ENCODE measurements at places on chromosomes 4 and X. TPM values are rescaled to one million over a fixed set of nuclear protein-coding genes. Genes with fewer than 3 reads are reported as not detected.

DNA sequence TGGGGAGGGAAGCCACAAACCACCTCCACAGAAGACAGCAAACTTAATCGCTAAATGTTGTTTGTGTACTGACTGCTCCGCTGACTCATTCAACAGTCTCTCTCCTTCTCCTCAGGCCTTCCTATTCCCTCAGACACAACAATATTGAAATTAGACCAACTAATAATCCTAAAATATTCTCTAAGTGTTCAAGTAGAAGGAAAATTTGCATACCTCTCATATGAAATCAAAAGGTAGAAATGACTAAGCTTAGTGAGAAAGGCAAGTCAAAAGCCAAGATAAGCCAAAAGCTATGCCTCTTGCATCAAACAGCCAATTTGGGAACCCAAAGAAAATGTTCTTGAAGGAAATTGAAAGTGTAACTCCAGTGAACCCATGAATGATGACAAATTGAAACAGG is 75.7 kb upstream of the ARHGAP24 start:
- no peak for DNase-seq

DNA sequence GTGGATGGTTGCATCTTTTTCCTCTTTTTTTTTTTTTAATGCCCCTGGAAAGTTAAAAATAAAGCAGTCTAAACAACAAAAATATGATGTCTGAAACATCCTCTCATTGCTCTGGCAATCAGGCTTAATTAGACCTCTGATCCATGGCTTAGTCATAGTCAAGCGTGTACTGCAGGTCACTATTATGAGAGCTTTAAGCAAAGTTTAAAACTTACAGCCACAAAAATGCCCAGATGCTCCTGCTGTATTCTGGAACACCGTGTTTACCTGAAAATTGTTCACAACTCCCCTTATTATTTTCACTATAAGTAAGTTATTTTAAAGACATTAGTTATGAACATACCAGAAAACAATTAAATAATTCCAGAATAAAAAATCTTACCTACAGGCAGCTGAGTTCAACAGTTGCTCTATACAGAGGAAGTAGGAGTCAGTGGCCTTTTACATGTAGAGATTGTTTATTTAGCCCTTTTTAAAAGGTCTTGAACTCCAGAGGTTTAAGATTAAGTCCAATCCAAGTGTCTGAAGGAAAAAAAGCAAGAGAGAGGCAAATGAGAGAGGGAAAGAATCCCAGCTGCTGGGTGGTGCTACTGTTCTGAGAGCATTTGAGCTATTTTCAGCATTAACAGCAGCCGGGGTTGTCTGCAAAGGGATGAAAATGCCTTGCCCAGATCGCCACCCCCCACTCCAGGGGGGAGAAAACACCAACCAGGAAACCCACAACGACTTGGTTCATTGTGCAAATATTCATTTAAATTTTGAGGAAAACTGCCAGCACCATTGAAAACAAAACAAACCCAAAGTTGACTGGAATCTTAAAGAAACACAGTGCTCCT is 36.9 kb downstream of the SORBS2 start:
- DNase-seq = no peak

DNA sequence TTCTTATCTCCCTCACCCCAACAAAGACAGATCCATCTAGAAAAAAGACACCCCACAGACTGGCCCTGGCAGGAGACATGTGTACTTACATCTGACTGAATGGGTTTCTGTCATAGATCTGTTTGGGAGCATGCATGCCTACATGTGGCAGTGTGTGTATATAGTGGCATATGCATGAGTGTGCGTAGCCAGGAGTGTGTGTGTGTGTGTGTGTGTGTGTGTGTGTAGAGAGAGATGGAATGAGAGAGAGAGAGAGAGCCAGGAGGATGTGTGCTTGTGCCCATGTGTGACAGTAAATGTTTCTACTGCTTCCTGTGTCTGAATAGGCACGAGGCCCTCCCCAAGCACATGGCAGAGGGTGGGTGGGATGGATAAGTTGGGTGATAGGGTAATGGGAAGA is 37.1 kb downstream of the EFNB1 start:
- no peak for DNase-seq

NPFFR2 gene
- polyA plus RNA-seq = not detected

- peak; percentile 38 for DNase-seq
Observed at GRCh38 chr4:91471280-91471679, 832.5 kb upstream of the GRID2 start.

GRCh38 chrX:11540532-11541377 is 125.0 kb downstream of the ARHGAP6 start:
- peak; percentile 45 for DNase-seq

SHISA3 gene
- polyA plus RNA-seq = 20.3 TPM

GRCh38 chrX:5644776-5645175 is 583.9 kb downstream of the NLGN4X start:
- DNase-seq = no peak

DNA sequence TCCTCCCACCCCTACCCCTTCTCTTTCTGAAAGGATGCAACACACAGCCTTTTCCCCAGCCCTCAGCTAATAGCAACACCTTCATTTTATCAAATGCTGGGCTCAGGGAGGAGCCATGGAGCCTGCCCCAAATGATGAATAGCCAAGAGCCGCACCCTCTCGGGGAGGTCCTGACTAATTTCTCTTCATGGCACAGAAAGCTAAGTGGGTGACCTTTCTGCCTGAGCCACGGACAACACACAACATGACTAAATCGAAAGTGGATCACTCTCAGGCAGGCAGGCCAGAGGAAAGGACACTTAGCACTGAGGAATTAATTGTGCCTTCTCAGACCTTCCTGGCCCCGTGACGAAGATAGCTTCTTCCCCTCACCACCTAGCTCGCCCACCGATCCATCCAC is 165.1 kb upstream of the RAI2 start:
- DNase-seq = no peak

GRCh38 chr4:34973650-34974312 is 1270.5 kb downstream of the ARAP2 start:
- no peak for DNase-seq

PDHA2 gene
- polyA plus RNA-seq = not detected

GRCh38 chrX:77894921-77895886 is at the start of gene MAGT1:
Gene MAGT1 (minus strand): TSS chrX:77895435. CDS start chrX:77895410, 25 bp downstream.
- DNase-seq = peak; percentile 98

LDOC1 gene
- 52.8 TPM for polyA plus RNA-seq

GRCh38 chrX:22406201-22406737 is 133.6 kb downstream of the CBLL2 start:
- no peak for DNase-seq

- no peak for DNase-seq
Observed at GRCh38 chr4:149077181-149077580, 635.0 kb upstream of the NR3C2 start.

DNA sequence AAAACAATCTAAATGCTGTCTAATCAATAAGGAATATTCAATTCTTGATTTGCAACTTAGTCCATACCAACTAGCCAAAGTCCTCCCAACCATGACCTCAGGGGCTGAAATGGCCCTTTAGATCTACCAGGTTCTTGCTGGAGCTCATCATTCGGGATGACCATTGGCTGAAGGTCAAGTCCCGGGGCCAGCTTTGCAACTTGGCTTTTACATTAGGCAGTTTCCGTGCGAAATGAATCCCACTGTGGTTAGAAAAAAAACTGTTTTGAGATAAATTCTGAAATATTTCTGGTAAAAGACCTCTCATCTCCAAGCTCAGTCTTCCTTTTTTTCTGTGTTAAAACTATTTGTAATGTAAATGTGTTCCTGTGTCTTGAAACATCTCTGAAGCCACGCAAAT is 178.6 kb downstream of the TENM3 start:
- no peak for DNase-seq

DNA sequence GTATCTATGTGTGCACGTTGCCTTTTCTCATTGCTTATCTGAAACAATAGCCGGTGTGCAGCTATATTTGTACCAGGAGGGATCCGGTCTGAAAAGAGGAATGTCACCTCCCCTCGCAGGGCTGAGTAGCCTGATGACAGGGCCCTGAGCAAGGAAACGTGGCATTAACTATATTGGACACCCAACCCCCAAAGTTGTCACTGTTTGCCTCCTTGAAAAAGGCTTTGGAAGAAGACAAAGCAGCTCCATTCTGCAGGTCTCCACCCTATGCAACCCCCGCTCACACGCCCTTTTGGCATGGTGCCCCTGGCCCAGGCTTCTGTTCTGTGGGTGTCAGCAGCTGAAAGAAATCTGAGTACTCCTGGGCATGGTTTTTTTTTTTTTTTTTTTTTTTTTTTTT is 8.2 kb downstream of the PRRG3 start:
- DNase-seq = no peak

PASD1 gene
- not detected for polyA plus RNA-seq

- DNase-seq = no peak
Observed at GRCh38 chrX:4710618-4711433, 997.4 kb upstream of the PRKX start.

GRCh38 chrX:9310616-9311015 is 154.2 kb upstream of the TBL1X start:
- no peak for DNase-seq

DNA sequence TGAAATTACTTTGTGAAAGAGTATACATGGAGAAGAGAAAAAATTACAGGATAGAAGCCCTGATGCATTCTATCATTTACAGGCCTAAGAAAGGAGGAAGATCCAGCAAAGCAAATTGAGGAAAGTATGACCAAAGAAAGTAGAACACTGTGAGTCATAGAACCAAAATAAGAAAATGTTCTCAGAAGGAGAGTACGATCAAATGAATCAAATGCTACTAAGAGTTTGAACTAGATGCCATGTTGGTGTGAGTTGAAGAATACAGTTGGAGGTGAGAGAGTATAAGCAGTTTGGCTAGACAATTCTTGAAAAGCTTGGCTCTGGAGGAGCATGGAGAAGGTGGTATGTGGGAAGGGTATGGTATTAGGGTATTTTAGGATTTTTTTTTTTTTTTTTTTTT is 161.8 kb downstream of the RPA4 start:
- DNase-seq = no peak

DNA sequence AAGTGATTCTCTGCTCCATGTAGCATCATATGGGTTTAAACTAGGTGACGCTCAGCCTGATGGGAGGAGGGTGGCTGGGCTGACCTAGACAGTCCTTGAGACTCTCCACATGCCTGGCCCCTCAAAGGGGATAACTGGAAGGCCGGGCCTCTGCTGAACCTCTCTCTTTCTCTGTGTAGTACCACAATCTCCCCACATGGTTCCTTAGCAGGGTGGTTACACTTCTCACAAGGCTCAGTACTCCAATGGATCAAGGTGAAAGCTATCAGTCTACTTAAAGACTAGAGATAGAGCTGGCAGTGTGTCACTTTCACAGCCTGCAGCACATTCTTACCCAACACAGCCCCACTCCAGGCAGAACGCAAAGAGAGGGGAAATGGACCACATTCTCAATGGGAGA is 80.4 kb downstream of the LDB2 start:
- no peak for DNase-seq

FATE1 gene
- polyA plus RNA-seq = 0.52 TPM

DNA sequence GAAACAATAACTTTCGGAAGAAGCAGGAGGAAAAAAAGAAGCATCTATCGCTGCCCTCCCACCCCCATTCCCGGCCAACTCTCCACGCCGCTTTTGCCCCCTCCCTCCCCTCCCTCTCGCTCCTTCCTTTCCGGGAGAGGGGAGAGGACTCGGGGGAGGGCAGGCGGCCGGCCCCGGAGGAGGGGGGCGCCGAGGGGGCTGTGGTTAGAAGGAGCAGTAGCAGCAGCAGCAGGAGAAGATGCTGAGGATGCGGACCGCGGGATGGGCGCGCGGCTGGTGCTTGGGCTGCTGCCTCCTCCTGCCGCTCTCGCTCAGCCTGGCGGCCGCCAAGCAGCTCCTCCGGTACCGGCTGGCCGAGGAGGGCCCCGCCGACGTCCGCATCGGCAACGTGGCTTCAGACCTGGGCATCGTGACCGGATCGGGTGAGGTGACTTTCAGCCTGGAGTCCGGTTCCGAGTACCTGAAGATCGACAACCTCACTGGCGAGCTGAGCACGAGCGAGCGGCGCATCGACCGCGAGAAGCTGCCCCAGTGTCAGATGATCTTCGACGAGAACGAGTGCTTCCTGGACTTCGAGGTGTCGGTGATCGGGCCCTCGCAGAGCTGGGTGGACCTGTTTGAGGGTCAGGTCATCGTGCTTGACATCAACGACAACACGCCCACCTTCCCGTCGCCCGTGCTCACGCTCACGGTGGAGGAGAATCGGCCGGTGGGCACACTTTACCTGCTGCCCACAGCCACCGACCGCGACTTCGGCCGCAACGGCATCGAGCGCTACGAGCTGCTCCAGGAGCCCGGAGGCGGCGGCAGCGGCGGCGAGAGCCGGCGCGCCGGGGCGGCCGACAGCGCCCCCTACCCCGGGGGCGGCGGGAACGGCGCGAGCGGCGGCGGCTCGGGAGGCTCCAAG is 1.3 kb downstream of the PCDH7 start:
- peak; percentile 56 for DNase-seq

GRCh38 chr4:141465171-141465570 is 171.2 kb upstream of the IL15 start:
- peak; percentile 30 for DNase-seq

GRCh38 chr4:42482516-42483327 is 85.4 kb downstream of the SHISA3 start:
- no peak for DNase-seq

DNA sequence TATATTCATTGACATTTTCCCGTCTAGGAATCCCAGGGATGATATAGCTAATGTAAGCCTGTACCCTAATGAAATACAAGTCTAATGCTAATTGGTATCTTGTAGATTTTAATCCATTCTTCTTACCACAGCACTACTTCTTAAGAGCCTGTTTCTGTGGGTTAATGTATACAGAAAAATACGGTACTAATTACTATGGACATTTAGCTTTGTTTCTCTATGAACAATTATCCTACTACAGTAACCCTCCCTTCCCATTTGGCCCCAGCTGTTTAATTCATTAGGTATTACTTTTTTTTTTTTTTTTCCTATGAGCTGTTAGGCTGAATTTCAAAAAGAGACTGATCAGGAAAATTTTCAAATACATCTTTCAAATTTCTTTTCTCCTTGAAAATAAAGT is 245.1 kb upstream of the SLC7A11 start:
- DNase-seq = no peak

GRCh38 chr4:15479913-15480185 is 10.2 kb downstream of the CC2D2A start:
- DNase-seq = no peak

DNA sequence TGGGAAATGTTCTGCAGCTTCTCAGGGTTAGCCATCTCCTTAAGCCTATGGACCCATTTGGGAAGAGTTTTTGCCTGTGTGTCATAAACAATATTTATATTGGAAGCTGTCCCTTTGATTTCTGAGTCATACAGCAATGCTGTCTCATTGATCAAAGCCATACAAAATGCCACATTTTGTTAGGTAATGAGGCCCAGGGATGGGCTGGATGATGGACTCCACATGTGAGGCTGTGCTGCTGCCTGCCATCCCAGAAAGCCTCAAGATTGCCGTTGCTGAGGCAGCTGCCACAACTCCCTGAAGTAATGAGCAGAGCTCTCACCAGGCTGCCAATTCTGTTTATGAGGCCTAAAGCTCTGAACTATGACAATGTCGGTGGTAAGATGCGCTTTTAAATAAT is 12.2 kb upstream of the GJB1 start:
- DNase-seq = no peak

- no peak for DNase-seq
Observed at GRCh38 chr4:107718351-107718965, 1.6 kb downstream of the PAPSS1 start.

FMR1NB gene
- not detected for polyA plus RNA-seq

GRCh38 chr4:15237648-15238230 is 190.1 kb upstream of the C1QTNF7 start:
- DNase-seq = no peak

- peak; percentile 6 for DNase-seq
Observed at GRCh38 chr4:32661229-32661628, 1941.1 kb downstream of the PCDH7 start.

CA5B gene
- polyA plus RNA-seq = 1.9 TPM
